NCI-H1417 (cell line): ENCODE measurements at places on chromosomes 7 and 10.
A peak's percentile ranks its signal among the peaks of the same experiment; 100 is the strongest.

DNA sequence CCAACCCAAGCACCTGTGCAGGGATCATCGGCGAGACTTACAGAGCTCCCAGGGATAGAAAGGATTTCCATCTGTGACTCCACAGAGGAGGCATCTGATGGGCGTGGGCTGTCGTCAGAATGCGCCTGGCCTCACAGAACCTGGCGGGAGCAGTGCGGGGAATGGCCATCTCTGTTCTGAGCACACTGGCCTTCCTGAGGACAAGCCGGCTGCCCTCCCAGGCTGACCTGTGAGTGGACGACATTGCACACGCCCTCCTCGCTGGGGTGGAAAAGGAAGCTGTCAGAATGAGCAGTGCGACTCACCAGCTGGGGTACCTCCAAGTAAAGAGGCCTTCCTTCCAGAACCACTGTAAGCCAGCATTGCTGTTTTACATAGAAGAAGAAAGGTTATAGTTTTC, 234.6 kb upstream of the PITRM1 start:
- DNase-seq: no peak

GRCh38 chr7:12256090-12256489, 45.0 kb downstream of the TMEM106B start:
- no peak for DNase-seq

GRCh38 chr7:129951226-129952085, 1.3 kb downstream of the UBE2H start:
- no peak for DNase-seq

DNA sequence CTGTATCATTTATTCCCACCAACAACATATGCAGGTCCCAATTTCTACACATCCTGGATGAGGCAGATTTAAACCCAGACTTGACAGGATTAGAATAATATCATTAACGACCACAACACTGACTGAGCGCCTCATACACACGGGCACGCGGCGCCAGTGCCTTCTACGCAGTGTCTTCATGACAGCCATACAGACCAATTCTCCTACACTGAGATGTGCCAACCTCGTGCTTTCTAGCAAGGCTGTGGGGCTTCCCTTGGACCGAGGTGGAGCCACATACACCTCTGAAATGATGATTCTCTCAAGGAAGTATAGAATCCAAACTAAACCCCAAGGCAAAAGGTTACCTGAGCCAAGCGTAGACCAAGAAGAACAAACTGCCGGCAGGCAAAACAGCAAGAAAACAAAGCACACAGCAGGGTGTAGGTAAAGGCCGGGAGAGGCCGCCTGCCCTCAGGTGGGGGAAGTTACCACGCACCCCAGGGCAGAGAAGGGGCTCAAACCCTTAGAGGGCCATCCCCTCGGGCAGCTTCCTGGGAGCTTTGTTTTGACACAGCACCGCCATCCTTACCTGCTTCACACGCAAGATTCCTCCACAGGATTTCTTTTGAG, 75.8 kb downstream of the DLG5 start:
- DNase-seq: no peak

DNA sequence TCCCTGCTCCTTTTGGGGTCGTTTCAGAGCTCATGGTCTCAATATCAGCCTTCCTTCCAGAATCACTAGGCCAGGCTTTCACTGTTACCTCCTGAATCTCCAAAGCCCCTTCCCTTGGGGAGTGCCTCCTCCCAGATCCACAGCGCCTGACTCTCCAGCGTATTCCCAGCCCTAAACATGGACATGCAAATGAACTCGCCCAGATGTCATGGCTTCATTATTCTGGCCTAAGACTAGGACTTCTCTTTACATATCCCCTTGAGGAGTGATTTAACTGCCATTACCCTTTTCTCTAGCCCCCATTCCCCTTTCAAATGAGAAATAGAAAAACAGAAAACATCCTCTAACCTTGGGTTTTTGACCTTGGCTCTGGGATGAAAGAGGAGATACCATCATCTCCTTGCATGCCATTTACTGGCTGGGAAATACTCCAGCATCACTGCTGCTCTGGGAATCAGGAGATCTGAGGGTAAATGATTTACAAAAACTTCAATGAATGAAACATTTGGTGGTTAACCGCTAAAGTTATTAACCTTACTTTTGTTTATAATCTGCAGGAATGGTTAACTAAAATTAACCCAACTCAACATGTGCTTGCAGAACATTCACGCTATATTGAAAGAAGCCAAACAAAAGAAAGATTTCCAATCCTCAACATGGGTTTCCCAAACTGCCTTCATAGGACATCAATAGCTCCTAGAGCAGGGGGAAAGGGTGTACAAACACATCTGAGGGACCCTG, 37.0 kb downstream of the FAM171A1 start:
- DNase-seq: no peak

- no peak for DNase-seq
Observed at GRCh38 chr7:92889081-92889480, 52.7 kb upstream of the CDK6 start.

- no peak for DNase-seq
Observed at GRCh38 chr10:93221521-93221920, 147.8 kb downstream of the CYP26A1 start.

GRCh38 chr10:32073128-32073527, 16.9 kb upstream of the KIF5B start:
- no peak for DNase-seq

DNA sequence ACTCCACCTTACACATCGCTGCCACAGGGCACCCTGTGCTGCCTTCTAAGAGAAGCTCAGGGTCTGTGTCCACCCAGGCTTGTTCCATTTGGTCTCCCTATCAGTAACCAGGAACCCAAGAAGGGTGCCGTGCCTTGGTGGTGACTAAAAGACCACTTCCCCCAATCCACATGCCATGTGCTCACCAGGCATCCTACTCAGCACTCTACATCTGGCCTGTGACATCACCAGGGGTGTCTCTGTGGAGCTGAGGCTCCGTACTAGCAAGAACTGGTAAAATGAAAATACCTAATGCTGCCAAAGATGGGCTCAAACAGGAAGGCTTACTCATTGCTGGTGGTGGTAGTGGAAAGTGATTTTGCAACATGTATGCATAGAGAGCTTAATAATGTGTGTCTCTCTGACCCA, 19.0 kb upstream of the C10orf71 start:
- DNase-seq: no peak

DNA sequence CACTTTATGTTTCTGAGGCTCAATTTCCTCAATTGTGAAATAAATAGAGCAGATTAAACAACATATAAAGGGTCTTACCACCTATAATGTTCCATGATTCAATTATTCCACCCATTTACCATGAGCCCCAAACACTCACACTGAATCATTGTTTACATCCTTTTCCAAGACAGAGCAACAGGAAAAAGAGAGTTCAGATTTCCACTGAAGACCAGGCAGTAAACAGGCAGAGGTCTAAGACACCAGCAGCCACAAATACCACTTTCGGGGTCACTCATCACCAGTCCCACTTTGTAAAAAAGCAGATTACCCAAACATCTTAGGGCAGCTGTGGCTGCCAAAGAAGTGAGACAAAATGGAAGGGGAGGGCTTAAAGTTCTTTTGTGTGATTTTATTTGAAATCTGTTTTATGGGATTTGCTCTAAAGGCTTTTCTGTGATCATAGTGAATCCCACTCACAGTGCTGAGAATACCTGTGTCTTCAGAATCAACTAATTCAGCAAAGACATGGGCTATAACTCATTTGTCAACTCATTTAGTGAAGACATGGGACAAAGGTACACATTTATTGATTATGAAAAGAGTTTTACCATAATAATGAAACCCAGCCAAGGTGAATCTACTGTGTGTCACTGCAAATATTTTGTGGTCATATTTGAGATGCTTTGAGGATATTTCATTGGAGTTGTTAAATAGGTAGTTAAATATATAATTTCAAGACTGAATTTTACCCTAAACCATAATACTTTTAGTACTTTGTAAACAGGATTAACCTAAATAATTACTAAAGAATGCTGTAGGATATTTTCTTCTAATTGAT, 24.8 kb upstream of the DLD start:
- no peak for DNase-seq

DNA sequence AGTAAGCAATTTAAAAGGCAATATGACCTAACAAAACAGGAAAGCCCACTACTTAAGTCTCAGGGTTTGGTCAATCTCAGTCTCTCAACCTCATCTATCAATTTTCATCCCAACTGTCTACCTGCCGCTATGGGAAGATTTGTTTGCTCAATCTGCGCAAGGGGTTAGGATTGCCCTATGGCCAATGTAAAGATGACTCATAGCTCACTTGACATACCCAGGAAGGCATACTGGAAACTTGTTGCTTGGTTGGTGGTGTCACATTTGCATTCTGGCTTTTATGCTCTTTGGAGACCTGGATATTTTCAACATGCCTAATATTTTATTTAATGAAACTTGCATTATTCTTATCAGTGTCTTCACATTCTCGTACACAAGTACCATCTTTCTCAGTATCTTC, 78.1 kb upstream of the TMEM196 start:
- no peak for DNase-seq

GRCh38 chr10:127987467-127988380, 80.8 kb downstream of the PTPRE start:
- no peak for DNase-seq

- DNase-seq: no peak
Observed at GRCh38 chr10:97867220-97867800, 17.7 kb downstream of the GOLGA7B start.

DNA sequence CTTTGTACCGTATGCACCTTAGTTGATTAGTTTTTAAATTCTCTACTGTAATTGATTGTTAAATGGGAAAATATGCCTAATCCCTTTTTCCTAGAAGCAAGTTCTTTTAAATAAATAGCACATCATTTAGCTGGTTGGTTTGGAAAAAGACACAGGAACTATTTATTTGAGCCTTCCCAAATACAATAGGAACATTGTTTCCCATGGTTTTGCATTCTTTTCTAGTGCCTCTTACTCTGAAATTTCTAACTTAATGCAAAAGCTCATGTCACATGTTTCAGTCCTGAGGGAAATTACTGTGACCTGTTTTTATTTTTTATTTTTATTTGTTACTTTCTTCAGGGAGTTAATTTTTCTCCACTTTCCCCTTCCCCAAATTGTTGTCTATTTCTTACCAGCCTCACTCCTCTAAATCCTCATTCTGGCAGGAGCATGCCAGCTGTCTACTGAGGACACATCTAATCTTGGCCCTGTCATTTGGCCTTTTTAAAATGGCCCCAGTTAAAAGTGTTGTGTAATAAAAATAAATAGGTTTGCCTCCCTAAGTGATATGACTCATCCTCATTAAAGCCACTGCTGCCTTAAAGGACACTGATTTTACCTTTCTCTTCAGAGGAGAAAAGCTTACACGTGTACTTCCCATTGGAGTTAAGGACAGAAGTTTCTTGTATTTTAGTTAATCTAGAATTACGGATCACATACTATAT, 94.5 kb downstream of the PPP1R3A start:
- no peak for DNase-seq

DNA sequence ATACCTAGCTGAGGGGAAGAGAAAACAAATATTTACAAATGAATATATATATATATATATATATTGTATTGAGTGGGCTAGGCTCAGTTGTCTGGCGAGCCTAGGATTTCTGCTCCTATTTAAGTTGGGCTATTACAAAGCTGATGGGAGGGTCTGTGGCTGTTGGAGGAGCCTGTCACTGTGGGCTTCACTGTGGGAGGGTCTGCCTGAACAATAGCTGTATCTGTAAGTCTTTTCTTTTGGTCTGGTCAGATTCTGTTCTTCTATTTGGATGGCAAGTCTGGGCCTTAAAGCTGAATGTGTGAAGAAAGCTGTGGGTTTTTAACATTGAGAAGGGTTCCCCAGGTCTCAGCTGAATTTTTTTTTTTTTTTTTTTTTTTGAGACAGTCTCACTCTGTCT, 220.6 kb upstream of the LYZL1 start:
- no peak for DNase-seq

DNA sequence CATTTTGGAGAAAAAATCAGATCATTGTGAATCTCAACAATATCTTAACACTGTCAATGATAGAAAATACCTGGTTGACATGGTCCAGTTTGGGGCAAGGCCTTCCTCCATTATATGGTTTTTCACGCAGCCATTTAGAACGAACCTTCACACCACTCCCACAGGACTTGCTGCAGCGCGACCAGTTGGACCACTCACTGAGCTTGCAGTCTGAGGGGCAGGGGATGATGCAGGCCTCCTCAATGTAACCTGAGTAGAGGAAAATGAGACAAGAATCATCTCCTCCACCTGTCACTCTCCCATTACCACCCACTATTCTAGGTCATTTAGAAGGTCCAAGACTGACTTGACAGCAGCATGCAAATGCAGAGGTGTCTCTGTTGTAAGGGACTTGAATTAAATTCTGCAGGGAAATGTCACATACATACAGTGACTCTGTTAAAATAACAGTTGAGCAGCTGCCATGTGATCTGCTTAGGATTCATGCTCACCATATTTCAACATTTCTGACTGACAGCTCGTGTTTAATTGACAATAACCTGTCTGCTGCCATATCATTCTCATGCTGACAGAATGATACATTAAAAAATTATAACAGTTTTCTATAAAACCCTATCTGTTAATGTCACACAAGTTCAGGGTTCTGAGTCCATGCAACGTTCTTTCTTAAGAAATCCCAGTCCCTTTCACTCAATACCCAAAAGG, 403.0 kb downstream of the THSD7A start:
- no peak for DNase-seq

DNA sequence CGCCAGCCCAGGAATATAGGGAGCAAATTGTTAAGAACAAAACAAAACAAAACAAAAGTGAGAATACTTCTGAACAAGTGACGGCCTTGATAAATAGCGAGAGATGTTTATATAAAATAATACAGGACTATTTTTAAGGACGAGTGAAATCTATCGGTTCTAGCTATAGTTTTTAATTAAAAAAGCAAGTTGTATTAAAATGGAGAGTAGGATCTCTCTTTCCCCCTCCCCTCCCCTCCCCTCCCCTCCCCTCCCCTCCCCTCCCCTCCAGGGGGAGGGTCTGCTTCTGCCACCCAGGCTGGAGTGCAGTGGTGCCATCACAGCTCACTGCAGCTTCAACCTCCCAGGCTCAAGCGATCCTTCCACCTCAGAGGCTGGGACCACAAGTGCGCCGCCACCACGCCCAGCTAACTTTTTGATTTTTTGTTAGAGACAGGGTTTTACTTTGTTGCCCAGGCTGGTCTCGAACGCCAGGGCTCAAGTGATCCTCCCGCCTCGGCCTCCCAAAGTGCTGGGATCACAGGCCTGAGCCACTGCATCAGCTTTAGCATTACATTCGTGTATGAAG, 440 bp upstream of the TCAF1 start:
- peak; percentile 37 for DNase-seq

DNA sequence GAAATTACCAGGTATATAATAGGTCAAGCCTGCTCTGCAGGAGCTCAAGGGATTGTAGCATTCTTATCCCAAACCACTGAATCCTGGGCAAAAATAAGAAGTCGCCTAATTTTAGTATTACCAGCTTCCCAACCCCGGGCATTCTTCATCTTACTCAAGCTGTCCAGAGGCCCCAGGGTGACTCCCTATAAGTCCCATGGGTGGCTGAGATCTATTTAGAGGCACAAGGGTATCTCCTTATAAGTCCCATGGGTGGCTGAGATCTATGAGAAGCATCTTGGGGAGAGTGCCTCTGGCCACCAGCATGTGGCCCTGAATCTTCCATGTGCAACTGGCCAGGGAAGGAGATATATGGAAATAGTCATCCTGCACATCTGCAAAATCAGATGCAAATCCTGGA, 38.9 kb downstream of the PRSS2 start:
- no peak for DNase-seq

- DNase-seq: no peak
Observed at GRCh38 chr7:2016021-2016631, 216.6 kb downstream of the MAD1L1 start.
